ENCODE measurements at places on chromosomes 2 and 18. TPM values are rescaled to one million over a fixed set of nuclear protein-coding genes. Genes with fewer than 3 reads are reported as not detected.

DNA sequence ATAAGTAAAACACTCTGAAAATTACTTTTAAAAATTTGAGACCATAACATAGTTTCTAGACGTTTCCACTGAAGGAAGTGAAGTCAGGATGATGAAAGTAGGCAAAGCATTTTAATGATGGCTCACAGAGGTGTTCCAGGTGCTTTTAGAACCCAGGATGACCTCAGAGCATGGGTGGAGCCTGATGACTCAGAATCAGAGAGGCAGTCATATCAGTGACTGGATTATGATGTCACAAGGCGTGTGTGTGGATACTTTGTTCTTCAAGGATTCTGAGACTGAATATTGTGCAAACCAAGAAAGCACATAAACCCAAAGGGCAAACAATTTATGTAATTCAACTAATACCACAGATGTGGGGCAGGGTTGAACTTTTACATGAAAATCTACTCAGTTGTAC, 208.0 kb upstream of the FBXO11 start:
- no peak overlapping the region for H3K4me3 ChIP-seq
- no peak overlapping the region for H3K27ac ChIP-seq
- peaks cover 4% of the 10 kb centered on the region for H3K4me1 ChIP-seq
- no peaks in the 10 kb centered on the region for H3K27me3 ChIP-seq

GRCh38 chr2:162382278-162382677, 38.3 kb downstream of the GCA start:
- no peaks in the 10 kb centered on the region for H3K27me3 ChIP-seq
- DNase-seq = no peak
- no peak overlapping the region for H3K27ac ChIP-seq
- H3K36me3 ChIP-seq = no peaks in the 10 kb centered on the region

DNA sequence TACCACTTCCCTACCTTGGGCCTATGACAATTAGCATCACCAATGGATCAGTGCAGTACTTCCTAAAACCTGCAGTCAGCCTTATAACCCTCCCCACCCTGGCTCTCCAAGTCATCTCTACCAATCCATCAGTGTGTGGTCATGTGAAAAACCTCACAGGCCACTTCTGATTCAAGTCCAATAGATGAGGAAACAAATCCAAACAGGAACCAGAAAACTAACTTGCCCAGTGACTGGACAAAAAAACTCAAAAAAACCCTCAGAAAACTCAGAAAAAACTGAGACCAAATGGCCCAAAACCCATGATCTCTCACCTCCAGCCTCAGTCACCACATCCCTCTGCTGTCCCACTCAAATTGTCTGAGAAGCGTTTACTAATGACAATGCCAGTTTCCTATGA, 43.3 kb downstream of the TGFA start:
- peaks cover 13% of the 10 kb centered on the region for H3K4me1 ChIP-seq
- no peaks in the 10 kb centered on the region for H3K27me3 ChIP-seq
- H3K27ac ChIP-seq = no peak overlapping the region
- DNase-seq = no peak

DNA sequence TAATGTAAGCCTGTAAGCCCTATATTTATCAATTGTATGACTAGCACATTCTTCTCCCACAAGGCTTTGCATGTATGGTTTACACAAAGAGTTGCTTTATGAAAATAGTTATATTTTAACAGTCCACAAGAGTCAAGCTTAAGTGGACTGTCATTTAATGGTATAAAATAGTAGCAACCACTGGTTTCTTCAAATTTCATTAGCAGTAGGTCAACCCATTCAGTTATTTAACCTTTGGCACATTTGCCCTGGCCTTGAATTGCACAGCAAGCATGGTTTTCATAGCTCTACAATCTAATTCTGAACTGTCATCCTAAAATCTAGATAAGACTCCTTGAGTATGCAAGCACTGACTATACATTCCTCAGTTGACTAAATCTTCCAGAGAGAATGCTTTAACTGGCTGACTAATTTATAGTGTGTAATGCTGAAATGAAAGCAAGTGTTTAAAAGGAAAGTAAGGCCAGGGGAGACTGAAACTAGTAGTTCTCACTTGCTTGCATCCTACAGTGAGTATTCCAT, 1.8 kb downstream of the DPP4 start:
- H3K27ac ChIP-seq = no peak overlapping the region
- H3K36me3 ChIP-seq = no peaks in the 10 kb centered on the region
- peaks cover 14% of the 10 kb centered on the region for H3K27me3 ChIP-seq
- H3K4me1 ChIP-seq = peaks cover 3% of the 10 kb centered on the region
- no peak for DNase-seq

DNA sequence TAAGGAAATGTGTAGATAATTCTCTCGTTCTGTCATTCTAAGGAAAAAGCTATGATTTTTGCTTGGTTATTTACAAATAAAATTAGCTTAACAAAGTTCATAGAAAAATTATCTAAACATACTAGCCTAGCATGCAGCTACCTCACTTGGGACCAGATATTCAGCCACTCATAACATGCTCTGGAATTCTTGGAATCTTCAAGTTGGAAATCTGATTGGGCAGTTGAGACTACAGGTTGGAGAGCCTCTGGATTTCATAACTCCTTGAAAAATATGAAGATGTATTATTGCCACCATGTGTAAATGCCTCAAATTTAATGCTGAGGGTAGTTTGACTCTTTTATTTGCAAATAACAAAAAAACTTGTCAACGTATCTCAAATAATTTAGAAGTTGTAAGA, 132.2 kb upstream of the GULP1 start:
- H3K27ac ChIP-seq = no peak overlapping the region
- no peaks in the 10 kb centered on the region for H3K27me3 ChIP-seq
- H3K4me3 ChIP-seq = no peak overlapping the region
- no peaks in the 10 kb centered on the region for H3K36me3 ChIP-seq
- no peaks in the 10 kb centered on the region for H3K4me1 ChIP-seq

The RGPD4 gene
- 0.08 TPM for total RNA-seq

The LBX2 gene
- 0.55 TPM for total RNA-seq

The UGT1A5 gene
- not detected for total RNA-seq

The ZBTB7C gene
- 0.23 TPM for total RNA-seq
